ENCODE measurements at places on chromosomes 16 and 17. TPM values are rescaled to one million over a fixed set of nuclear protein-coding genes. Genes with fewer than 3 reads are reported as not detected.

DNA sequence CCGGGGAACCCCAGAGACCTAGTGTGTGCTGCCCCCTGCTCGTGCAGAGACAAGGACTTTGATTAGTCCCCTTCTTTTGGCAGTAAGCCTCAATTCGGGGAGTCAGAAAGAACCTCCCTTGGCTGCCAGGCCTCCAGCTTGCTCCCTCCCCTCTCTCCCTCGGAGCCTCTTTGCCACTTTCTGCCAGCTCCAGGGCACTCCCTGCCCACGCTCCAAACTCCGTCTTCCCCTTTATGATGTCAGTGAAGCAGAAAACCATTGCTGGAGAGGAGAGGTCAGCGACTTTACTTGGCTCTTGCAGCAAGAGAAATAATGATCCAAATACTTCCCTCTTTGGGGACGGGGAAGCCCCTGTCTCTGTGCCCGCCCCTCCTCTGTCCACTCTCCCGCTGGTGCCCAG, 28.1 kb downstream of the TTYH2 start:
- no peak for DNase-seq

Gene GAS2L2
- polyA plus RNA-seq, result 0.13 TPM

Gene DNAAF8
- polyA plus RNA-seq, result 0.78 TPM

Gene UBE2Z
- 75.5 TPM for polyA plus RNA-seq

DNA sequence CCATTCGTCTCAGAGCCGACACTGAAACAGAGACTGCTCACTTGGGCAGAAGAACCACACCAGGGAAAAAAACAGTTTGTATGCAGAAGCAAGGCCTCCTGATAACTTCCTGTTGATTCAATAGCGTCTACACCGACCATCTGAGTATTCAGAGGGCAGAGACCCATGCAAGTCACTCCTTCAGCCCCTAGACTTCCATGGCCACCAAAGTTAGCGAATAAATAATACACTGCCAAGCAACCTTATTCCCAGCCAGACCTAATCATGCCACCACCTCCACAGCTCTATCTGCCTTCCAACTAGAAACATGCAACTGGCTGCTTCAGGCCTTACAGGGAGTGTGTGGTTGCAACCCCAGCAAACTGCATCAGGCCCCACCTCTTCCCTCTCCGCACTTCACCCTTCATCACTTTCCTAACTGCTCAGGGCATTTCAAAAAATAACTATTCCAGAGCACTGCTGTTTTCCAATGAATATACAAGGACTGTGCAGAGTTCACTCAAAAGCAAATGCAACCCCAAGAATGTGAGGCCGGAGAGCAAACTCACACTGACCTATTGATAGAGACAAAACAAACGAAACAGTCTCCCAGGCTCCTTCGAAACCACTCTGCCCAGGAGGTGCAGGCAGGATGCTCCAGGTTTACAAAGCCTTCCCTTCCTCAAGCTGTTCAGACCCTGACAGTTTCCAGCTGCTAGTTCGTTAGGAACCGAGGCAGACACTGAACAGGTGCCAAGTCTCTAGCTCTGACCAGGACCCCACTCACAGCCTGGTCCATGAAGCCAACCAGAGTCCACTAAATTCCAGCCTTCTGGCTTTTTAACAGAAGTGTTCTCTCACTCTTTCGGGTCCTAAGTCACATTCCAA, 3.6 kb downstream of the USP7 start:
- DNase-seq, result no peak

DNA sequence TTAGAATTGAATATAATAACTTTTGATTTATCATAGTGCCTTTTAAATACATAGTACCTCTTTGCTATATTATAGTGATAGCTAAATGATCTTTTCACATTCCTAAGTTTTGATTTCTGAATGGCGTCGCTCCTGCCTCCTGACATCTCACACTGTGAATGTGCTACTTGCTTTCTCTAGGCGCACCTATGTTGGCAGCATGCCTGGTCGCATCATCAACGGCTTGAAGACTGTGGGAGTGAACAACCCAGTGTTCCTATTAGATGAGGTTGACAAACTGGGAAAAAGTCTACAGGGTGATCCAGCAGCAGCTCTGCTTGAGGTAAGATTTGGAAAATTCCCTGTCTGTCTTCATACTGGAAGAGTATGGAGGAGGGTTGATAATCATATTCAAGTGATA, 29.8 kb upstream of the ABCC11 start:
- DNase-seq, result no peak

Measured in large intestine (tissue), 12 donors.